ENCODE measurements at places on chromosomes 12 and 14.
A peak's percentile ranks its signal among the peaks of the same experiment; 100 is the strongest.

GRCh38 chr12:27290501-27291168 is 42.0 kb upstream of the BMAL2 start:
- no peak for DNase-seq

GRCh38 chr12:131047789-131048610 is 94.3 kb downstream of the ADGRD1 start:
- DNase-seq, result no peak

DNA sequence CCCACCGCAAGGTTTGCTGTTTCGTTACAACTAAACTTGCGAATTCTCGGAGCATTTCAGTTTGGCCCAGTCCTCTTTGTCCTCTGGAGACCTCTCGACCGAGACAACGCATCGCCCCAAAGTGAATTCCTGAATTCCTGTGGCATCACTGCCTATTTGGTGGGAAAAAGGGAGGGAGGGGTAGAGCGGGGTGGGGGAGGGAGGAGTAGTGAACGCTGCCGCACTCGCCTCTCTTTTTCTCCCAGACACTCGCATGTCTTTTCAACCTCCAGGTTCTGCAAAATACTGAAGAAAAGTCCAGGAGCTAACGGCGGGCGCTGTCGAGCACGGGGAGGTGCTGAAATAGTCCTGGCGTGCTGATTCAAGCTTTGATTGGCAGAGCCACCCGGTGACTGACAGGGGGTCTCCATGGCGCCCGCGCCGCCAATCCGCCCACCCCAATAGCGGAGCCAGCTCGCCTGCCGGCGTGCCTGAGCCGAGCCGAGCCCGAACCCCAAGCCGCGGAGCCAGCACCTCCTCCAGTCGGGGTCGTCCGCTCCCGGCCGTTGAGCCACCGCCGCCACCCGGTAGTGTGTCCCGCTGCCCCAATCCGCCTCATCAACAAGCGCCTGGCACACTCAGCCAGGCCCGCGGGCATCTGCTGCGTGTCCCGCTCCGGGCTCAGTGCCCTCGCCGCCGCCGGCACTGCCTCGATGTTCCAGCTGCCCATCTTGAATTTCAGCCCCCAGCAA is at the start of gene SIX6:
SIX6 (plus strand) TSS at position 440 of the 731 bp plus-strand sequence; CDS start at position 693, 253 bp downstream.
- no peak for DNase-seq

DNA sequence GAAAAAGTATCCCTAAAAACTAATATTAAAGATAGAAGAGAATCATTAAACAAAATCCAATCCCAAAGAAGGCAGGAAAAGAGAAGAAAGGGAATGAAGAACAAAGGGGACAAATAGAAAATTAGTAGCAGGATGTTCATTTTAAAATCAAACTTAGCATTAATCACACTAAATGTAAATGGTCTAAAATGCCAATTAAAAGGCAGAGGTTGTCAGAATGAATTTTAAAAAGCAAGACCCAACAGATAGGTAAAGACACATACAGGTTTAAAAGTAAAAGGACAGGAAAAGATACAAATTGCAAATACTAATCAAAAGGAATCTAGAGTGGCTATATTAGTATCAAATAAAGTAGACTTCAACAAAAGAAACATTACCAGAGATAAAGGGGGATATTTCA is 12.5 kb downstream of the DDHD1 start:
- no peak for DNase-seq

DNA sequence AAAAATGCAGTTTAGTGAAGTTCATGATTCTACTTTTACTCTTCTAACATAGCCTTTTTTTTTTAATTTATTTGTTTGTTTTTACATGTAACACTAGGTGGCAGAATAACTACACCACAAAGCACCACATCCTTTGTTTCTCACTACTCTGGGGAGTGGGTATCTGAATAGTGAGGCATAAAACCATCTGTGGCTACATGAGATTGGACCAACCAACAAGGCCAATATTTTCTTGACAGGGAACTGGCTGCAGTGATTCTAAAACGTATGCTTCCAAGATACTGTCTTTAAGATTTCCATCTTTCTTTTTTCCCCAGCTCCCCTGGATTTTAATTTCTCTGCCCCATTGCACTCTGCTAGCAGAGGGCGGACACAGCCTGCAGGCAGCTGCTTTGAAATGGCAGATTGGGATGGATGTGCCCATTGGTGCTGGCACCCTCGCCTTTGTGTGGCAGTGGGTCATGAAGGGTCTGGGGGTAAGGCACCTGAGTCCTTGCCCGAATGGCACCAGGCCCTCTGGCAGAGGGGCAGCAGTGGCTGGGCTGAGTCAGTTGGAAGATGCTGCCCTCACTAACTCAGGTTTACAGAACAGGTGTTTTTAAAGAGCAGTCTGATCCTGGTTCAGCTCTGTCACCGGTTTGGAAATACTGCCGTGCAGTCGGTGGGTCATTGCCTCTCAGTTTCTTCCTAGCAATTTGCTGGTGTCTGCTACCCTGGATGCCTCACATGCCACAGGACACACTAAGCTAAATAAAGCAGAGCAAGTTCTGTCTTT is 429.1 kb downstream of the RAD51B start:
- DNase-seq, result no peak

GRCh38 chr12:43158126-43158525 is 393.9 kb downstream of the ADAMTS20 start:
- no peak for DNase-seq

GRCh38 chr12:25958428-25959070 is at the start of gene RASSF8:
Gene RASSF8 (plus strand): TSS chr12:25958682. CDS start chr12:26055344, 96,662 bp downstream.
- peak; percentile 27 for DNase-seq

GRCh38 chr14:64762044-64763034 is 58.1 kb downstream of the PLEKHG3 start:
- DNase-seq, result no peak

DNA sequence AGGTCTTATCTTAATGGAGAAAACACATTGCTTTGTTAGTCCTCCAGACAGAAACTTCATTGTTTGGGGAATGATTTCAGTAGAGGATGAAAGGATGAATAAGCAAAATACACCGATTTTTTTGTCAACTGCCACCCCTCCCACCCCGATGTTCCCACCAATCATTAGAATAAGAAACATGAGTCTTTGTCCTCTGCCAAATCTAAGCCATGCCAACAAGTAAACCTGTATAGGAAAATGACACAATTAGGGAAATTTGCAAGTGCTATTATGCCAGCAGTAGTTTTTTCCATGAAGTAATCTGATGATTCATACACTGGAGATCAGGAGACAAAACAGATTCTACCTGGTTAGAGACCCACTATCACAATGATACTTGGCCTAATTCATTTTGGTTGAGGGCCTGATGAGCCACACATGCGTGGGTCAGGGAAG is 35.9 kb downstream of the FLRT2 start:
- no peak for DNase-seq

DNA sequence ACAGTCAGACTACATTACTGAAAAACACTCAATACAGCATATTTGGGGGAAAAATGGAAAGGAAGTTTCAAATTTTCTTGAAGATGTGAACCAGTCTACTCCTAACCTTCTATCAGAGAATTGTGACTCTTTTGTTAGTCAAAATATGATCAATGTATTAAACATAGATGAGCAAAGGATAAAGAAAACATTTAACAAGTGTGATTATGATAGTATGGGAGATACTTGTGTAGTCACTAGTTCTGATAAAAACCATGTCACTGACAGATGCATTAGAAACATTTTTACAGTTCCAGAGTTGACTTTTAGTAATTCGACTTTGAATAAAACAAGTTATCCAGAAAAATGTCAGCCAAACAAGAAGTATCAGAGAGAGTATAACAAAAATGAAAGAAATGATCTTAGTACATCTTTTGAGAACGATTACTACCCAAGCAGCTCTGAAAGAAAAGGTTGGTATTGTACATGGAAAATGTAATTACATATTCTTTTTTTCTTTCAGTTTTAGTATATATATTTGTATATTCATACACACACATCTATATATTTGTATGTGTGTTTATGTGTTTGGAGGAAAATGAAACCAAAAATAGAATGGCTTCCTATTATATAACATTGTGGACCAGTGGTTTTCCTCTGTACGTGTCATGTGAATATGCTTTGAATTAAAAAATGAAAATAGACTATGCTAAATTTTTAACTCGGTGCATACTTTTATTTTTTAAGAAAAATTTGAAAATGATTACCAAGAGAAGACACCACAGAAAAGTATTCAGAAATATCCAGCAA is 63.3 kb upstream of the ABCD2 start:
- no peak for DNase-seq

GRCh38 chr14:89215531-89215930 is 201.5 kb downstream of the FOXN3 start:
- no peak for DNase-seq

DNA sequence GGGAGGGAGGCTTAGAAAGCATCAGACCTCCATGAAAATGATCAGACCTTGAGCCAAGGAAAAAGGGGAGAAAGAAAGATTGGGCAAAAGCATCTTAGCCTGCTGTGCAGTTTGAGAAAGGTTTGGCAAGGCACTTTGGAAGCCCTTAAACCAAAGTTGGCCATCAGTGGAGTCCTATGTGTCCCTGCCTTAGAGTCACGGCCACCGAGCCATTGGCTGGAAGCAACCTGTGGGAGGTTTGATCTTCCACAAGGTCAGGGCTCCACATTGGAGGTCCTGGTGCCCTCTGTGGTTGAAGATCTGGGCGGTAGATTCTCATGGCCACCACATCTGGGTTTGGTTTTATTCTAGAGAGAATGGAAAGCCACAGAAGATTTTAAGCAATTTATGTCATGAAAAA is 44.4 kb downstream of the SRRM4 start:
- DNase-seq, result no peak

DNA sequence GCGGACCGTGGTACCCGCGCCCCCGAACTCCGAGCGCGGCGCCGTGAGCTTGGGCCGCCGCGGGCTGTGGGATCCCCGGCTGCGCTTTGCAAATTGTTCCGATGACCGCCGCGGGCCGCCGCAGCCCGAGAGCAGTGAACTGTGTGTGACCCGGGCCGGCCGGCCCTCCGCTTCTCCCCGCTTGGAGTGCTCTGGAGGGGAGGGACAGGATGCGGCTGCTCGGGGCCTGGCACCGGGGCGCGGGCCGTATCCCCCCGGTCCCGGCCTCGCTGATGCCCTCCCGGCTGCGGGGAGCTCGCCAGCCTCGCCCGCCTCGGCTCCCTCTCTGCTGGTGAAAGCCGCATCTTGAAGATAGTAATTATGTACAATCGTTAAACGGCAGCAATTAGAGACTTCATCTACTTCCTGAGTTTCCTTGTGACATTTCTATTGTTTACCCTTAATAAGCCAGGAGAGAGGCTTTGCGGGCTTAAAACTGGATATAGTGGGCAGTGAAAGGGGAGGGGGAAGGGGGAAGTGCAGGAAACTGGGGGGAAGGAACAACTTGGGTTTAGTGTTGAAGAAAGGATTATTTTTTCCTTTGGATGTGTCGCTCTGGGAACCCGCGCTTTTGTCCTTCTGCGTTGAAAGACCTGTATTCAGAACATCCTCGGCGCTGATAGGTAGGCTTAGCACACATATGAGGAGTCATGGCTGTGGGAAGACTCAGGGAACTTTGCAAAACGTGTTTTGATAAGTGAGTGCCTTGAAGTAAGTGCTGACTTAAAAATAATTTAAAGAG is 1.2 kb downstream of the PELI2 start:
- peak; percentile 24 for DNase-seq

DNA sequence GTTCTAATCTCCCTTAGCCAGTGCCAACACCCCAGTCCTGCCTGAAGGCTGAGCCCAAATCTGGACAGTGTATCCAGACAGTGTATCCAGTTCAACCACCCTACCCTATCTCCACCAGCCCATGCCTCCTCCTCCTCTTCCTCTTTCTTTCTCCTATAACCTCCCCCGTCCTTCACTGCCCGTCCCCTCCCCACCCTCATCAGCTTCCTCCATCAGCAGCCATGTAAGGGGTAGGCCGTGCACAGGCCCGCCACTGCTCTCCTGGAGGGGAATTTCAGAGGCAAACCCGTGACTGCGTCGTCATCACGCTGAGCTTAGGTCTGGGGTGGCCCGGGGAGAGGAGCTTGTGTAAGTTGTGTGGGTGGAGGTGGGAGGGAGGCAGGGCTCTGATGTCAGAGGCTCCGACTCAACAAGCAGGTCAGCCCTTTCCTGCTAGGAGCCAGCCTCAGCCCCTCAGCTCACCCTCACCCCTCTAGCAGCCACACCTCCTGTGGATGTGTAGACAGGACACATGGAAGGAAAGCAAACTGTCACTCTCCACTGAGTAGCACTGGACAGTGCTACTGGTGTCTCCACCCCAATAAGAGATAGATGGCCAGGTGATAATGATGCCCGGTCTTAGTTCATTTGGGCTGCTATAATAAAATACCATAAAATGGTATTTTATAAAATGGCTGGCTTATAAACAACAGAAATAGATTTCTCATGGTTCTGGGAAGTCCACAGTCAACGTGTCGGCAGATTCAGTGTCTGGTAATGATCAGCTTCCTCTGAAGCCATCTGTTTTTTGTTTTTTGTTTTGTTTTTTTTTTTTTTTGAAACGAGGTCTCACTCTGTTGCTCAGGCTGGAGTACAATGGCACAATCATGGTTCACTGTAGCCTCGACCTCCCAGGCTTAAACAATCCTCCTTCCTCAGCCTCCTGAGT is 50.5 kb downstream of the IRF2BPL start:
- peak; percentile 68 for DNase-seq

- DNase-seq, result peak; percentile 26
These were observed 22.7 kb upstream of the PNMA1 start for GRCh38 chr14:73736842-73737241.

DNA sequence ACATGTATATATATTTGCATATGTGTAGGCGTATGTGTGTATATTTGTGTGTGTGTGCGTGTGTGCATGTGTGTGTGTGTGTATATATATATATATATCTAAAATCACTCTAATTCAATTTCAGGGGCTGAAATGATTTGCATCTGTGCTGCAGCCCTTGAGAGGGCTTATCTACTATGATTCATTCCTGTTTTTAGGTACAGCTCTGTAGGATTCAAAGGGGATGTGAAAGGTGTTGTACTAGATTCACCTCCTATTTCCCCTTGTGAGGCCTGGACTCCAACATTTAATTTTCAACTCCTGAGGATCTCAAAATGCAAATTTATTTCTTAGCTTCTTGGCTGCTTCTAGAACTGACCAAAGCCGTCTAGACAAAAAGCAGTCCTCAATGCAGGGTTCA is 11.1 kb downstream of the ERP27 start:
- DNase-seq, result no peak

GRCh38 chr12:65779091-65779642 is 45.1 kb upstream of the HMGA2 start:
- no peak for DNase-seq

GRCh38 chr12:98060411-98060810 is 455.0 kb upstream of the TMPO start:
- no peak for DNase-seq

DNA sequence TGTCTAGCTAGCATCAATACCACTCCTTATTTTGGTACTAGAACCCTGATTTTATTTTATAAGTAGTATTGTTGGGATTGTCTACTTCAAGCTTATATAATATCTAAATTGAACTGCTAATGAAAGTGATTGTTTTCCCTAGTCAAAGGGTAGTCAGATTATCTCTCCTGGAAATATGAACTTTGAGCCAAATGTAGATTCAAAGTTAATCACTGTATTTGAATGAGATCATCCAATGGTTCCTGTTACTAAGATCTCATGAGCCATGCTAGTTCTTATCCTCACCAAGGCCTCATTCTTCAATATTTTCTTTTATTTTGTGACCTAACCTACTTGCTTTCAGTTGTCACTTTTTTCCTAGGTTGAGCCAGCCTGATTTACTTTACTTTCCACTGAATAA is 276.7 kb downstream of the RASSF9 start:
- DNase-seq, result no peak

Data from naive thymus-derived CD8-positive, alpha-beta T cell (primary cell).